Activated T-cell treated with anti-CD3 and anti-CD28 coated beads, Interleukin-2, amount 50 U/mL, for 72 hours (primary cell): ENCODE measurements at places on chromosomes 7 and 10.

GRCh38 chr7:45596665-45597095 is 22.5 kb downstream of the ADCY1 start:
- DNase-seq = no peak

GRCh38 chr7:112765105-112765504 is 25.1 kb downstream of the TMEM168 start:
- no peak for DNase-seq

DNA sequence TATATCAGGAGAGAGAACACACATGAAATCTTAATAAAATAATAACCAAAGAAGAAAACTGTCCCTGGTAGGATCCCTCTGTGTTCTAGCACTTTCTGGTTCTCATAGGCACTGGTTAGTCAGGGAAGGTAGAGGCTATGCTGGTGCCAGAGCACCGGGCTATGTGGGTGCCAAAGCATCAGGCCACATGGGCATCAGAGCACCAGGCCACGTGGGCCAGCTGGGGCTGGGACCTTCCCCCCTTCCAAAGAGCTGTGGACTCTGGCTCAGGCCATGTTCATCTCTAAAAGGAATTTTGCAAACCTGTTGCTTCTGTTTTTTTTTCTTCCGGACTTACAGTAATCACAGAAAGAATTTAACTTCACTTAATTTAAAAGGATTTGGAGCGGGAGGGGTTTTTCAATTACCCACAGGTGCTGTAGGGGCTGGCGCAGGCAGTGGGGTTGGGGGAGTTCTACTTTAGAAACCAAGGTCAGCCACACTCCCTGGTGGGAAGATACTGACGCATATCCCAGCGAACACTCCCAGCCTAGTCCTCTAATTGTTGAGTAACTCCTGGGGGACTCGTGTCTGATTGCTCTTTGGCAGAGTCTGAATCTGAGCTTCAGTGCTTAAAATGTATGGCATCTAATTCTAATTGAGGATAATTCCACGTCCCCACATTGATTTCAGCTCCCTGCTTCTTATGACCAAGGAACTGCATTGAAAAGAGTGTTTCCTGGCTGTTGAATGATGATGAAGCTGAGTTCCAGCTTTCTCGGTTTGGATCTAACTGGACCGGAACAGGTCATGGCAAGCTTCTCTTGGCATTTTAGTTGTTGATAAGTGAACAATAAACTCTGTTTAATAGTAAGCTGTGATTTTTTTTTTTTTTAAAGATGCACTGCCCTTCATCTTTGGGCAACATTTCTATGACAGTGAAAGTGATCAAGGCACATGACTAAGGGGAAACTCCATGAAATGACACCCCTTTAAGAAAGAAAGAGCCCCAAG is 110.7 kb upstream of the FZD8 start:
- DNase-seq = no peak

- no peak for DNase-seq
Measured at GRCh38 chr10:126911301-126911700, 6.1 kb downstream of the DOCK1 start.

GRCh38 chr7:124058515-124058914 is 25.6 kb upstream of the TMEM229A start:
- DNase-seq = no peak

DNA sequence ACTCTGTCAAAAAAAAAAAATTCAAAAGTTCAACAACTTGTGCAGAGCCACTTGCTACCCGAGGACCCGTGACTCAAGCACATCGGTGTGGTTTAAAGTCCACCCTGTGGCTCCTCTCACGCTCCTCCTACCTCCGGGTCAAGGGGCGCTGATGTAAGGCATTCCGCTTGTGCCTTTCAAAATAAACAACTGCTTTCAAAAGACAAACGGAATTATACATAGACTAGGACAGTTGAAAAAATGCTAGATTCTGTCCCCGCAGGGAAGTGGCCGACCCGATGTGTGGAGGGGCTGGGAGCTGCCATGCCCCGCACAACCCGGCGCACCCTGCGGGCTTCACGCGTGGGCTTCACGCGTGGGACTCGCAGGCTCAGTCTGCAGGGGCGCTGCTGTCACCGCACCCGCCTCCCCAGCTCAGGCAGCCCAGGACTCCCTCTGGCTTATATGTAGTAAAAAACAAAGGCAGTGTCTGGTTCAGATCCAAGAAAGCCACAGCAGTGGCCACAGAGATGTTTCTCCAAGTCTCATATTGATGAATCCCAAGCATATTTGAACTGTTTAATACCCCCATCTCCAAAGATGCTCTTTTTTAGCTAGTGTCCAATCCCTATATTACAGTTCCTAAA is 239.7 kb upstream of the INHBA start:
- no peak for DNase-seq

DNA sequence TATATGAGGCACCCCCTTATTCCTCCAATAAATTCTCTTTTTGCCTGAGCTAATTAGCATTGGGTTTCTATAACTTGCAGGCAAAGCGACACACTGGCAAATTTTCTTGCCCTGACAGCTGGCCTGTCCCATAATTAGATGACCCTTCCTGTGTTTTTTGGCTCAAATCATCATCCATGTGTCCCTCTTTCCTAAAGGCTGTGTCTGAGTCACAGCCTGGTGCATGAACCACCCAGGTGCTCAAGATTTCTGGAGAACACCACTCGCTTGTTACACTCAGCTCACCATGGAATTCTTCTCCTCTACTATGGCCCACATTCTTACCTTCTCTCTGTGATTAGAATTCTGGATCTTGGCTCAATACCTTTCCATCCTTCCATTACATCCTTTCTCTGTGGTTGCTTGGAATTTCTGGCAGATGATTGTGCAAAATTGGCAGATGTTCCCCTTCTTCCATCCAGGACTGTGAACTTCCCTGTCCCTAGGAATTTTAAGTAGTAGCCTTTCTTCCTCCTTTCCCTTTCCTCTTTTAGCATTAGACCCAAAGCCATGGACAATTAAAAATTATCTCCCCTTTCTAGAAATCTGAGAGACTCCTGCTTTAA is 116.0 kb upstream of the ANKRD1 start:
- DNase-seq = no peak

- no peak for DNase-seq
Measured at GRCh38 chr7:70630818-70631457, 501.0 kb upstream of the GALNT17 start.

- no peak for DNase-seq
Measured at GRCh38 chr10:80537736-80538480, at the start of gene SH2D4B. SH2D4B (plus strand) TSS chr10:80537902; CDS start chr10:80538332, 430 bp downstream.

DNA sequence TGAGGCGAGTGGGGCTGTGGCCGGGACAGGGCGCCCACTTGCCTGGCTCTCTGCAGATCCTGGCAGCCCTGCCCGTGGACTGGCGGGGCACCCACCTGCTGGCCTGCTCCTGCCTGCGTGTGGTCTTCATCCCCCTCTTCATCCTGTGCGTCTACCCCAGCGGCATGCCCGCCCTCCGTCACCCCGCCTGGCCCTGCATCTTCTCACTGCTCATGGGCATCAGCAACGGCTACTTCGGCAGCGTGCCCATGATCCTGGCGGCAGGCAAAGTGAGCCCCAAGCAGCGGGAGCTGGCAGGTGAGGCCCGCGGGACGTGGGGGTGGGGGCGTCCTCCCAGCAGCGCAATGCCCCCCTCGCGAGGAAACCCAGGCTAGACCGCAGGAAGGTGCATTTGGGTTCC is 17.6 kb downstream of the SLC29A4 start:
- DNase-seq = no peak

GRCh38 chr7:26060733-26061677 is 91.0 kb upstream of the NFE2L3 start:
- DNase-seq = no peak

GRCh38 chr7:1422512-1423263 is 36.6 kb downstream of the MICALL2 start:
- DNase-seq = no peak

GRCh38 chr7:74197449-74198124 is 12.2 kb upstream of the LAT2 start:
- no peak for DNase-seq

GRCh38 chr7:149662591-149663095 is 110.7 kb downstream of the ZNF467 start:
- peak; percentile 79 for DNase-seq

DNA sequence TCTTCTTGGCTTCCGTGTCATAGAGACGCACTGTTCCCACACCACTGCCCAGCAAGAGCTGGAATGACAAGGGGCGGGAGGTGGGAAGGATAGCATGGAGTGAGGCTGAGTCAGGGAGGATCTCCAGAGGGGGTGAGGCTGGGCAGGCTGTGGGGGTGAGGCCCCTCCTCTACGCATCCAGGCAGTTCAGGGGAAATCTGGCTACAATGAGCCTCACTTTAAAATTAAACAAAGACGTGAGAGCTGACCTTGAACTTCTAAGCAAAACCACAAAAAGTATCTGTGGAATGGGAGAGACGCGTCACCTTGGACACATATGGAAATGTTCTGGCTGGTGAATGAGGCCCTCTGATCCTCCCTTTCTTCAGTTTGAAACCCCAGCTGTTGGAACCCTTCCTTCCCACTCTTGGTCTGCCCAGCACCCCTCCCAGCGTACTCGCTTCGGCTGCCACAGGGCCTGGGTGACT is 17.7 kb downstream of the WDR91 start:
- no peak for DNase-seq

DNA sequence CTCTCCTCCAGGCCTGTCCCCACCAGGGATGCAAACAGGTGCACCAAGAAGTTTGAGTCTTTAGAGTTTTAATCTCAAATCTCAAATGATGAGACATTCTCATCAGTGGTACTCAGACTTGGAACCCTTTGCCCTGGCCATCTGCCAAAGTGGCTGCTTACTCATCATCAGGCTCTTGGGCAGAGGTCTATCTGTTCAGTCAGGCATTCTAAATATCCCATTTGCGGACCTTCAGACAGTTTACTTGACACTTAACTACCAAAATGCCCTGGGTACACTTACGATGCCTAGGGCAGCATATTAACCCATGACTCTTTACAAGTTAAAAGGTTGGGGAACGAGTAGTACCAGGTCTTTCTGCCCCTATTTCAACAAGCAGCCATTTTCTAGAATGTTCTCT is 61.2 kb upstream of the YAE1 start:
- DNase-seq = no peak

DNA sequence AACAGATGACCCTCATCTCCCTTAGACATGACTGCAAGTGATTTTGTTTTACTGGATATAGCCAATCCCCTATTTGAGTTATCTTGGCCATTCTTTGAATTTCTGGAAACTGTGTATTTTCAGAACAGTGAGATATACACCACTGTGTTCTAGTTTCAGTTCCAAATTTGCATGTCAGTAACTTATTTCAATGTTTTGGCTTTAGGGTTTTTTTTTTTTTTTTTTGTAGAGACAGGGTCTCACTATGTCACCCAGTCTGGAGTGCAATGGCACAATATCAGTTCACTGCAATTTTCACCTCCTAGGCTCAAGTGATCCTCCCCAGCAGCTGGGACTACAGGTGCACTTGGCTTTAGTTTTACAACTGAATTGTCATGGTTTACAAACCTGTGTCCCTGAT is 67.2 kb downstream of the ATAD1 start:
- DNase-seq = no peak

DNA sequence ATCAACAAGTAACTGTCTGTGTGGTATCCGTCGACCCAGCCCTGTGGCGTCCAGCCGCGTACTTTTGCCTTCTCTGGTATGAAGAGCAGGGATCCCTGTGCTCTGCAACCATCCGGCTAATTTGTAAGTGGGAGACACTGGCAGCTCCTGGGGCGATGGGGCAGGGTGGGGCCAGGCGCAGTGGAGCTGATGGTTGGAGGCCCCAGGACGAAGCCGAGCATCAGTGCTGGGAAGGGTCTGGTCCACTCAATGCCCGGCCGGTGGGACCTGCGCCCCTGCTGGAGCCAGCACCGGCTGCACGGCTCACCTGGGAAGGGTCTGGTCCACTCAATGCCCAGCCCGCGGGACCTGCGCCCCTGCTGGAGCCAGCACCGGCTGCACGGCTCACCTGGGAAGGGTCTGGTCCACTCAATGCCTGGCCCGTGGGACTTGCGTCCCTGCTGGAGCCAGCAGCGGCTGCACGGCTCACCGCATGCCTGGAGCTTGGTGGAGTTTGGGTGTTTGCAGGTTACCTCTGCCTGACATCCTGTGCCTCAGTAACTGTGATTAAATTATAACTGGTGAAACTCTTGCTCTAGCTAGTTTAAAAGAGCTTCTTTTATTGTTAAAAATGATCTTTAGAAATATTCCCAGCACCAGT is 96.1 kb downstream of the NKX6-2 start:
- no peak for DNase-seq

GRCh38 chr10:88851706-88852105 is at the start of gene ANKRD22:
ANKRD22 (minus strand) TSS chr10:88851844; CDS start chr10:88851607, 237 bp downstream.
- DNase-seq = no peak

DNA sequence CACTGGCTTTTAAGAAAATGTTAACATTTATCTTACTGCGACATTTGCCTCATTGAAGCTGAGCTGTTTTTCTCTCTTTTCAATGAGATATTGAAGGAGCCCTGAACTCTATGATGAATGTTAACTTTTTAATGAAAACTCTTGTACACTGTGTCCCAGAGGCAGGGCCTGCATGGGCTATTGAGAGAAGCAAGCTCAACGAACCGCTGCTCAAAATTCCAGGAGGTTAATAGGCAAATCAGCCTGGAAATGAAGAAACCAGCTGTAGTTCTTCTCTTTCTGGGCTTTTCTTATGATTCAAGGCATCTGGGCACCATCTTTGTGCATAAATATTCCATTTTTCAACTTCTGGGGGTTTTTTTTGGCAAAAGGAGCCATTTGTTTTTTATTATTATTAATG is 168.4 kb upstream of the NPVF start:
- no peak for DNase-seq

DNA sequence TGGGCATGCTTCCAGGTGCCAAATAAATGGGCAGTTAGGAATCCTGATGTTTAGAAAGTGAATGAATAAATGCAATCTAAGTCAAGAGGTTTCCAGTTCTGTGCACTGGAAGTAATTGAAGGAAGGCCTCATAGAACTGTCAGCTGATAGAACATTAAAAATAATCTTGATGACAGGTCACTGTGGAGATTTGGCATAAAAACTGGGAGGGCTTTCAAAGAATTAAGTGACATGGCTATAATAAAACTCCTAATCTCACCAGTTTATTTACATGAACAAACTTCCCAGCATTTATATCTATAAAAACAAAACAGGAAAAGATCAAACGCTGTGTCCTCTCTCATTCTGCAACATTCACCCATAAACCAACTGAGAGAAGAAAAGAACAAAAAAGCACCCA is 170.5 kb downstream of the SLIT1 start:
- no peak for DNase-seq

DNA sequence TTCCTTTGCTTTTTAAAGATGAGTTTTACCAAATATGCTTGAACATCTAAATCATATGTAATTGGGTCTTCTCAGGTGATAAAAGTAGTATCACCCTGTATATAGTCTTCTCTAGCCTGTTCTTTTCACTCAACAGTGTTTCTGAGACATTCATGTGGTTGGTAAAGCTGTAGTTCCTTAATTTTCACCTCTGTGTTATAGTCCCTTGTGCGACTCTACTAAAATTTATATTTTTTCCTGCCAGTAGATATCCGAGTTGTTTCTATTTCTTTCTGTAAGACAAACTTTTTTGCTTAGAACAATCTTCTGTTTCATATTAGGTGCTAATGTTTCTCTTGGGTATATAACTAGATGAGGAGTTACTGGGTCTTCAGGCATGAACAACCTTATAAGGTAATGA is 35.6 kb downstream of the SYPL1 start:
- no peak for DNase-seq

GRCh38 chr7:37916673-37917660 is at the start of gene SFRP4:
SFRP4 (minus strand) TSS chr7:37916817; CDS start chr7:37916537, 280 bp downstream.
- peak; percentile 21 for DNase-seq
